ENCODE measurements at places on chromosomes 6 and 20.

- DNase-seq, result no peak
These were observed 173.9 kb downstream of the QKI start for GRCh38 chr6:163588220-163588919.

DNA sequence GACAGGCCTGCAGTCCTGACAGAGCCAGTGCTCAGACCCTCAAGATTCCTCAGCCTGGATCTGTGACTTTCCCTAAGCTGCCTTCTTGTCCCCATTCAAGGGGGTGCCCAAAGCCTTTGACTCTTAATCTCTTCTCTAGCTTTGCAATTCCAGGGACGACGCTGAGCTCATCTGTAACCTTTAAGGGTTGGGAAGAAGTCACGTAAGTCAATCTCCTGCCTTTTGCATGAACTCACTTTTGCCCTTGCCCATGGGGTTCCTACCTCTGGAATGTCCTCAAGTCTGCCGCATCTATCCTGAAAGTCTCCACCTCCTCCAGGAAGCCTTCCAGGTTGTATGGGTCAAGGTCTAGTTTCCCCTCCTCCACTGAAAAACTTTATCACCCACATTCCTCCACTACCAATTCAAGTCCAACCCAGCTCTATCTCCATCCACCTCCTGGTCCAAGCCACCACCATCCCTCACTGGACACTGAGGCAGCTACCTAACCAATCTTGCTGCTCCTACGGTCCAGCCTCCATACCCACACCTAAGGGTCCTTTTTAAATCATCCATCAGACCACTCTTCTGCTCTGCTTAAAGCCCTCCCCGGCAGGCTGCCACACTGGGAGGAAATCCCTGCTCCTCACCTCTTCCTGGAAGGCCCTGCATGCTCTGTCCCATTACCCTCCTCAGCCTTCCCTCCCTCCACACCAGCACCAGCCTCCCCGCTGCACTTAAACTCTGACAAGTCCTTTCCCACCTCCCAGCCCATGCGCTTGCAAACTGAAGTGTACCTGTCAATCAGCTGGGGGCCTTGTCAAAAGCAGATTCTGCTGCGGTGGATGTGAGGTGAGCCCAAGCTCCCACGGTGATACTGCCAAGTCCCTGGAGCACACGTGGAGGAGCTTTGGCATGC lies 29.7 kb downstream of the PREX1 start:
- DNase-seq, result no peak

- no peak for DNase-seq
These were observed 12.9 kb downstream of the TBPL1 start for GRCh38 chr6:133965817-133966360.

GRCh38 chr20:33612001-33612400 lies 50.1 kb upstream of the C20orf144 start:
- no peak for DNase-seq

DNA sequence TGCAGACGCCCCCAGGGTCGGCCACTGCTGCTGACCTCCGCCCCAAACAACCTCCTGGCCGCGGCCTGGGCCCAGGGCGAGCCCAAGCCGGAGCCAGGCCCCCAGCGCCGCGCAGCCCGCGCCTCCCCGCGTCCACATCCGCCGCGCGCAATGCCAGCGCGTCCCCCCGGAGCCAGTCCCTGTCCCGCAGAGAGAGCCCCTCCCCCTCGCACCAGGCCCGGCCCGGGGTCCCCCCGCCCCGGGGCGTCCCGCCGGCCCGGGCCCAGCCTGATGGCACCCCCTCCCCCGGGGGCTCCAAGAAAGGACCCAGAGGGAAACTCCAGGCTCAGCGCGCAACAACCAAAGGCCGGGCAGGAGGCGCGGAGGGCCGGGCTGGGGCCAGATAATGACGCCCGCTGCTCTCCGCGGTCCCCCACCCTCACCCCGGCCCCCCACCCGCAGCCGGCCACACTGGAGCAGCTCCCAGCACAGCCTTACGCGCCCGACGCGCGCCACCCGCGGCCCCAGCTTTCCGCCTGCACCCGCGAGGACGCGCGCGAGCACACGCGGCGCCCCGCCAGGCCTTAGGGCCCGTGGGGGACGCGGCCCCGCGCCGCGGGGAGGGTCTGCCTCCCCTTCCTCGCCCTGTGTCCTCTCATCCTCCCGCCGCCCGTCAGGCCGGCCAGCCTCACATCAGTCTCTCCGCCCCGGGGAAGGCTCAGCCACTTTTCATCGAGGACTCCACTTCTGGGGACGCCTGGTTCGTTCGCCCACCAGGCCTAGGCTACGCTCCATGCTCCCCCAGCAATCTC lies 12.9 kb upstream of the SLC22A7 start:
- DNase-seq, result no peak

DNA sequence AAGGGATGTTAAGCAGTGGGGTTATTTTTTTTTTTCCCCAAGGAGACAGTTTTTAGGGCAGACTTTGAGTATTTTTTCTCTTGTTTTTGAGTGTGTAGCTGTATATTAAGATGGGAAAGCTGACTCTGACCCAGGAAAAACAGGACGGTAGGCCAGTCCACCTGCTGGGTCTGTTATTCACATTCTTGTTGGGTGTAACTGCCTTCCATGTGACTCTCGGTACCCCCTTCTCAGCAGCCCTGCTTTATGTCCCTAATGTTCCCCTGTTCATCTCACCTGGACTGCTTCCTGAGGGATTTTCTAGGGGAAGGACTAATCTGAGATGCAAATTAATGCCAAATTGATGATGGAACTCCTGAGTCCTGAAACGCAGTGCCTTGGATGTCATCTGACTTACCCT lies 21.9 kb downstream of the FOXO3 start:
- no peak for DNase-seq

DNA sequence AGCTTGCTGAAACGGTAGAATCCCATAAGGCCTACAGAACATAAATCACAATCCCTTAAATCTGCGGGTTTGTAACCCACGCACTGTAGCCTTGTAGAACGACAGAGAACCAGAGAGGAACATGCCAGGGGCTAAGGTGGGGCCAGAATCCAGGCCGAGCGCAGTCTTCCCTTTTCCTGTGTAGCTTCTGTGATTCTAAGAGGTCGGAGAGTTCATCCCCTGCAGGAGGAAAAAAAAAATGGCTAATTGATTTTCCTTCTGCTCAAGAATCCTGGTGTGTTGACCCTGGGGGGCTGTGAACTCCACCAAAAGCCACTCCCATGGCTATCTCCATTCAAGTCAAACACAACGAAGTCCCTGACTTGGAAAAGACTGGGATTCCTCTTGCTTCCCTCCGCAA lies 96.3 kb downstream of the SPTLC3 start:
- DNase-seq, result no peak

- no peak for DNase-seq
These were observed 164.5 kb downstream of the MTHFD1L start for GRCh38 chr6:151029970-151030369.

DNA sequence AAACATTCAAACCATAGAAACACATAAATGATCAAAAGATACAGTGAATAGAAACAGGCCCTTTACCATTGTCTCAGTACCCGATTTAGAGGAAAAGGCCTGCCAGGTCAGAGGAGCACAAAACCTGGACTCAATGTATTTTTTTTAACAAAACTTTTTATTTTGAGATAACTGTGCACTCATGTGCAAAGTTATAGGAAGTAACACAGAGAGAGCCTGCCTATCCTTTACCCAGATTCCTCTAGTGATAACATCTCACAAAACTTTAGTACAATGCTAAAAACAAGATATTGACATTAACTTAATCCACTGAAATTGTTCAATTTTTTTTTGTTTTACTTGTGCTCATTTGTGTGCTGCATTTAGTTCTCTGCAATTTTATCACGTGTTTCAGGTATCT lies 36.8 kb upstream of the SAMD3 start:
- no peak for DNase-seq

DNA sequence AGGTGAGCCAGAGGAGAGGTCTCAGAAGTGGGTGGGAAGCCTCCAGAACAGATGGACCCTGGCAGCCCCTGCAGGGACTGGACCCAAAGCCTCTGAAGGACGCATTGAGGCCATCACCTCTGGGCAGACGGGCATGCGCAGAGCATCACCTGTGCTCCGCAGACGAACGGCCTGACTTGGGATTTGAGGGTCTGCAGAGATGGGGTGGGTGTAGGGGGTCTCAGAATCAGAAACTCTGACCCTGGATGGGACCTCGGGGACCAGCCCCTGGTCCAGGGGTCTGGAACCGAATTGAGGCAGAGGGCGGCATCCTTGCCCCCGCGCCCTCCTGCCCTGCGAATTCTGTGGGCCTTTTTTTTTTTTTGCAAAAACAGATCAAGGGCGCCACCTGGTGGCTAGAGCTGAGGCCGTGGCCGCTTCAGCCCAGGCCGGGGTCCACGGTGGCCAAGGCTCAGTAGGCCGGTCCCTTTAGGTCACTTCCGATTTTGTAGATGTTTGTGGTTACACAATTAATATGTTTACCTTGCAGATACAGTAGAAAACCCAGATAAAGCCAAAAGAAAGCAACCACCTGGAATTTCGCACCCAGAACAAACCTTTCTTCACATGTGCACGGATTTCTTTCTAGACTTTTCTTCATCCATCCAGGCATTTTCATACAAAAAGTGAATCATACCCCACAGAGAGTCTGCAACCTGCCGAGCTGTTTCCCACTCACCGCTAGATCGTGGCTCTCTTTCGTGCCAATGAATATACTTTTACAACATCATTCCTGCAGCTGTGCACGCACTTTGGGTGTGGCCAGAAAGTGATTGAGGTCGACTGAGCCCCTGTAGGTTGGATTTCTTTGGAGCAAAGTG lies 25.9 kb downstream of the ZBP1 start:
- DNase-seq, result peak; percentile 46

DNA sequence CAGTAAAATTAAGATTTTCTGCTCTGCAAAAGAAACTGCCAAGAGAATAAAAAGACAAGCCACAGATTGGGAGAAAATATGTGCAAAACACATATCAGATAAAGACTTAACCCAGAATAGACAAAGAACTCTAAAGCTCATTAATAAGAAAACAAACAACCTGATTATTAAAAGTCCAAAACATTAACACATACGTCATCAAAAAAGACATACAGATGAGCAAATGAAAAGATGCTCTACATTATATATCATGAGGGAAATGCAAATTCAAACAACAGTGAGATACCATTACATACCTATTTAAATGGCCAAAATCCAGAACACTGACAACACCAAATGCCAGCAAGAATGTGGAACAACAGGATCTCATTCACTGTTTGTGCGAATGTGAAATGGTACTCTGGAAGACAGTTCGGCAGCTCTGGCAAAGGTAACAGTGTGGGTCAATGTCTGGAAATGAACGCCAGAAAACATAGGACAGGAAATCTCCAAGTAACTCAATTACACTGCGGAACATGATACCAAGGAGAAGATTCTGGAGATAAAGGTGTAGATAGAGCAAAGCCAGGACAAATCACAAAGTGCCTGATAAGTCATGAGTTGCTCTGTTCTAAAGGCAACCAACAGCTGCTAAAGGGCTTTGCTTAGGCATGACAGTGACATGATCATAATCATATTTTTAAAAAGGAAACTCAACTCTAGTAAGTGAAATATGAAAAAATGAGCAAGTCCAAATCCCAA lies 96.8 kb downstream of the PDE10A start:
- DNase-seq, result no peak

GRCh38 chr6:7542874-7543624 lies 1.6 kb downstream of the DSP start:
- no peak for DNase-seq

GRCh38 chr6:142242269-142242668 lies 59.5 kb upstream of the ADGRG6 start:
- DNase-seq, result no peak

DNA sequence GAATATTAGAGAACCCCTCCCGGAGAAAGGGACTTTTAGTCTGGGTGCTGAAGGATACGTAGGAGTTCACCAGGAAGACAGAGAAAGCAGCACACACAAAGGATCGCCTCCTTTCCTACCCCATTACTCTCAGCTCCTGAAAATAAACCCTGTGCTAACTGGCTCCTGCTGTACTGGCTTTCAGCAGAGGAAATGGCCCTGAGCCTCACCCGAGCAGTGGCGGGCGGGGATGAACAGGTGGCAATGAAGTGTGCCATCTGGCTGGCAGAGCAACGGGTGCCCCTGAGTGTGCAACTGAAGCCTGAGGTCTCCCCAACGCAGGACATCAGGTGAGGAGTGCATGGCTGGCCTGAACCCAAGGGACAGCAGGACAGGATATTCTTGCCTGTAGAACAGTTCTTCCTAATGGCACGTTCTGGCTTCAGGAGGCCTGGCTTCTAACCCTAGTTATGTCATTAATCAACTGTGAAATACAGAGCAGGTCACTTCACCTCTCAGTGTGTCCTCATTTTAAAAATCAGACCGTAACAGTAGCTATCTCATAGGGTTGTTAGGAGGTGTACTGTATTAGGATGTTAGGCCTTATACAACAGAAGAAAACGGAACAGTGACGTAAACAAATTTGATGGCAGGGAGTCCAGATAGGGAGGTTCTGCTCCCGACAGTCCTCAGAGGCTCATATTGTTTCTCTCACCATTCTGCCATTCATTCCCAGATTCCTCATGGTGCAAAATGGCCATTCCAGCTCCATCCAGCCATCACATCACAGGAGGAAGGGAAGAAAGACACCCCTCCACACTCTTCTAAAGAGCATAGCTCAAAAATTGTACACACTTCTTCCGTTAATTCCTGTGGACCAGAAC lies 1.8 kb downstream of the RBCK1 start:
- DNase-seq, result no peak

DNA sequence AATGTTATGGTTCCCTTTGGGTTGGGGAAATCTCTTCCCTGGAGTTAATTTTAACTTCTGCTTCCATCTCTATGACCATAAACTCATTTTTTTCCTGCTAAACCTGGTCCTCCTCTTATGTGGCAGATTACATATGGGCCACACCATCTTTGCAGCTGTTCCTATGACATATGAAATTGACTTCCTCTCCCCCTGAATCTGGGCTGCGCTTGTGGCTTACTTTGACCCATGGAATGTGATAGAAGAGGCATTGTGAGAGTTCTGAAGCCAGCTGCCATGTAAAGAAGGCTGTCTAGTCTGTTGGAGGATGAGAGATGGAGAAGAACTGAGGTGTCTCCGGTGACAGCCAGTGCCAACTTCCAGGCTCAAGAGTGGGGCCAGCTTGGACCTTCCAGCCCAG lies 100.1 kb downstream of the CDC5L start:
- no peak for DNase-seq

All from immature natural killer cell (primary cell).